ENCODE measurements at places on chromosomes 16 and 17.

GRCh38 chr16:1141191-1141590, 11.7 kb upstream of the CACNA1H start:
- DNase-seq: no peak

- DNase-seq: no peak
Observed at GRCh38 chr16:81502396-81503070, 57.9 kb downstream of the CMIP start.

DNA sequence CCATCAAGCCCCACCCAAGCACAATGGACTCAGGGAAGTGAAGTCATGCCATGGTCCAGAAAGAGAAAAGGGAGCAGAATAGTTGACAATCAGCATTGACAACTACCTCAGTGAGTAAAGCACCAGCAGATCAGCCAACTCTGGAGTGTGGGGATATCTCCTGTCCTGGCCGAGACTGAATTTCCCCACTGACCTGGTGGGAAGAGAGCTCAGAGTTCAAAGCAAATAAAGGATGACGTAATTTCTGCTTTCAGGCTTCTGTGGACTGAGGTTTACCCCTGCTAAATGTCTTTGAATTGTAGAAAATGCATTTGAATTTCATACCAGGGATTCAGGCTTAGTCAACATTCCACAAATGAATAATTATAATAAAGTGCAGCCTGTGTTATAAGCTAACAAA, 152.9 kb downstream of the CBLN1 start:
- no peak for DNase-seq

- no peak for DNase-seq
Observed at GRCh38 chr16:68257251-68257905, 6.9 kb upstream of the SLC7A6 start.

DNA sequence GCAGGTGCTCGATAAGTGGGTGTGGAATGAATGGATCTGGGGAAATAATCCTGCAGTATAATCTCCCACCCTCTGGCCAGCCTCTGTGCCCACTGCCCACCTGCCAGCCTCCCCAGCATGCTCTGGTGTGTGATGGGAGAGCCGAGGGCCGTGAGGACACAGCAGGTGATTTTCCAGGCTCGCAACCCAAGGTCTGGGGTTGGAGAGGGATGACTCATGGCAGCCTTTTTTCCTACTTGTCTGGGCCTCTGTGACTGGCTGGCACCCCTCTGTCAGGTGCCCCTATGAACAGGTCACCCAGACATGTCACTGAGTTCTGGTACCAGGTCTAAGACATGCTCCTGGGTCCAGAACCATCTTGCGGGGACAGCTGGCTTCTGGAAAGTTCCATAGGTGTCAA, 385.7 kb upstream of the TNRC6C start:
- DNase-seq: no peak

DNA sequence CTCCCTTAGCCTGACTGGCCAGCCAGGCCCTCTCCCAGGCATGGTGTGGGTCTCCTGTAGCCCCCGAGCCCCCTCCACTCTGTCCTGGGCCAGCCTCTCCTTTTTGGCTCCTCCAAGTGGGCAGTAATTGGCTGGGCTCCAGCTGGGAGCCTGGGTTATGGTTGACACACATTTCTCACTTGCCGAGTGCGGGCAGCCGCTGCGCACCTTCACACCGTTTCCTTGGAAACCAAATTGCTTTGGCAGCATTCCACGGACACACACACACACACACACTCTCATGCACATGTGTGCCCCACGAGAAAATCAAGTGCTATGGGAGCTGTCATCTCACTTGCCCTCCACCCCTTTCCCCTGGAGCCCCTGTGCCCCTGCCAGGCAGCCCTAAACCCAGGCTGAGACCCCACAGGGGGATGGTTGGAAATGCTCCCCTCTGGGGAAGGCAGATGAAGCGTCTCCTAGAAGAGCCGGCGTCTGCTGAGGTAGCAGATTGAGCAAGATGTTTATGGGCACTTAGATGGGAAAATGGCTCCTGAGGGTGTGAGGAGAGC, 402.7 kb upstream of the TNRC6C start:
- no peak for DNase-seq

- no peak for DNase-seq
Observed at GRCh38 chr17:34024806-34025551, 230.1 kb upstream of the CCL2 start.

DNA sequence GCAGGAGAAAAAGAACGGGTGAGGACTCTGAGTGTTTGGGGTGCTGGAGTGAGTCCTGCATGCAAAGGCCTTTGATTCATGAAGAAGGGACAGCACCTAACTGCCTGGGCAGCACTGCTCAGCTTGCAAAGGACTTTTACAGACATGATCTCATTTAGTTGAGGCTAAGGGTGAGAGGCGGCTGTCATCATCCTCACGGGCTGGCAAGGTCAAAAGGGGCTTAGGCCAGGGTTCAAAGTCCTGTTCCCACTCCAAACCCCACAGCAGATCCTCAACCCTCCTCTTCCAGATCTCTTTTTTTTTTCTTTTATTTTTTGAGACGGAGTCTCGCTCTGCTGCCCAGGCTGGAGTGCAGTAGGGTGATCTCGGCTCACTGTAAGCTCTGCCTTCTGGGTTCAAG, 4.8 kb downstream of the RHBDF2 start:
- DNase-seq: no peak

DNA sequence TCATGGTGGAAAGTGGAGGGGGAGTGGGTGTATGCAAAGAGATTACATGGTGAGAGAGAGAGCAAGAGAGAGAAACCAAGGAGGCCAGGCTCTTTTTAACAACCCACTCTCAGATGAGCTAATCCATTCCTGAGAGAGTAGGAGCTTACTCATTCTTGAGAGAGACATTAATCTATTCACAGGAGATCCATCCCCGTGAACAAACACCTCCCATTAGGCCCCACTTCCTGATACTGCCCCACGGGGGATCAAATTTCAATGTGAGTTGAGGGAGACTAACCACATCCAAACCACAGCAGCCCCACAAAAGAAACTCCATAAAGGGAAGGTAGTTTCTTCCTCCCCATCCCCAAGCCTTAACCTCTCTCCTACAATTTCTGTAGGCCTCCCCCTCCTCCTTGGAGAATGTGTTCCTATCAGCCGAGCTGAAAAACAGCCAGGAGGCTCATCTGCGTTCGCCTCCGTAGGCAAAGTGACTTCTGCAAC, 450.0 kb downstream of the NPIPA7 start:
- no peak for DNase-seq

DNA sequence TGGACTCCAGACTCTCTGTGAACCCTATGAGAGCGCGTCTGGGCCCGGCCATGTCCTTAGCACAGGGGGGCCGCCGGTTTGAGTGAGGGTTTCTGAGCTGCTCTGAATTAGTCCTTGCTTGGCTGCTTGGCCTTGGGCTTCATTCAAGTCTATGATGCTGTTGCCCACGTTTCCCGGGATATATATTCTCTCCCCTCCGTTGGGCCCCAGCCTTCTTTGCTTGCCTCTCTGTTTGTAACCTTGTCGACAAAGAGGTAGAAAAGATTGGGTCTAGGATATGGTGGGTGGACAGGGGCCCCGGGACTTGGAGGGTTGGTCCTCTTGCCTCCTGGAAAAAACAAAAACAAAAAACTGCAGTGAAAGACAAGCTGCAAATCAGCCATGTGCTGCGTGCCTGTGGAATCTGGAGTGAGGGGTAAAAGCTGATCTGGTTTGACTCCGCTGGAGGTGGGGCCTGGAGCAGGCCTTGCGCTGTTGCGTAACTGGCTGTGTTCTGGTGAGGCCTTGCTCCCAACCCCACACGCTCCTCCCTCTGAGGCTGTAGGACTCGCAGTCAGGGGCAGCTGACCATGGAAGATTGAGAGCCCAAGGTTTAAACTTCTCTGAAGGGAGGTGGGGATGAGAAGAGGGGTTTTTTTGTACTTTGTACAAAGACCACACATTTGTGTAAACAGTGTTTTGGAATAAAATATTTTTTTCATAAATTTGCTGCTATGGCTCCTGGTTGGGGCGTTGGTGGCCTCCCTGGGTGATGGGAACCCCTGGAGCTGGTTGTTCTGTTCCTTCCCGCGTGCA, 23.1 kb downstream of the STAT5A start:
- no peak for DNase-seq

Data from stimulated activated CD4-positive, alpha-beta T cell treated with anti-CD3 and anti-CD28 coated beads, TNF-alpha, amount 100 ng/mL, for 24 hours (primary cell).